Activated T-cell treated with anti-CD3 and anti-CD28 coated beads, Interleukin-2, amount 50 U/mL, for 72 hours (primary cell): ENCODE measurements at places on chromosomes 5 and 9. TPM values are rescaled to one million over a fixed set of nuclear protein-coding genes. Genes with fewer than 3 reads are reported as not detected.

DNA sequence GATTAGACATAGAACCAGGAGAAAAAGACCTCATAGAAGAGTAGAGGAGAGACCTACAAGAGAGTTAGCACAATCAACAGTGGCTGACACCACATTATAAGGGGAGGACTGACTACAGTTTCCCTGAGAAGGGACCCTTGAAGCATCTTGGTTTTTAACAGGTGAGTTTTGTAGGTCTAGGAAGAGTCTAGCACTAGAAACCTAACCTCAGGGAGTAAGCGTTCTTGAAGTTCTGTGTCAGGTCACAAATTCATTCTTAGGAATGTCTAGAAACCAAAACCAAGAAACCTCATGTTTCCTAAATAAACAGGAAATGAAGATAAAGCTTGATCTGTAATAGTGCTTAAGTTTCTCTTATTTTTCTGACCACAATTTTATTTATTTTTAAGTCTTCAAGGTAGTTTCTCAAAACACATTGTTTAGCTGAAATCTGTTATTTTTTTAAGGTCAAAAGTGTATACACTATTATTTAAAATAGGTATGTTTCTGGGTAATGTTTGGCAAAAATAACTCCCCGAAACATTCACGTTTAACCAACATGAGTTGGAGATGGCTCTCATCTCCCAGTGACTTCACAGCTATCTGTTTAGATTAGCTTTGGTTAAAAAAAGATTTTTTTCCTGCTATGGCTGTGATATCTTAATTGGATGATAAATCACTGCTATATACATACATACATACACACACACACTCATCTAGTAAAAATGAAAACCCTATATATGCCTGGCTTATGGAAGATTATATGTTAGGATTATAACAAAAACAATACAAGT lies 37.1 kb downstream of the MAP3K1 start:
- H3K27ac ChIP-seq = peak overlapping the region; percentile 40
- H3K36me3 ChIP-seq = no peaks in the 10 kb centered on the region
- H3K4me1 ChIP-seq = peaks cover 77% of the 10 kb centered on the region
- DNase-seq = no peak
- no peaks in the 10 kb centered on the region for H3K27me3 ChIP-seq
- no peak overlapping the region for H3K4me3 ChIP-seq

- no peaks in the 10 kb centered on the region for H3K4me1 ChIP-seq
- no peak overlapping the region for H3K4me3 ChIP-seq
- H3K36me3 ChIP-seq = no peaks in the 10 kb centered on the region
Observed at GRCh38 chr5:42217791-42218190, 205.4 kb upstream of the GHR start.

GRCh38 chr9:4389755-4390154 lies 89.9 kb upstream of the GLIS3 start:
- H3K4me1 ChIP-seq = no peaks in the 10 kb centered on the region
- no peaks in the 10 kb centered on the region for H3K36me3 ChIP-seq
- no peak overlapping the region for H3K4me3 ChIP-seq
- no peak for DNase-seq

- no peak overlapping the region for H3K4me3 ChIP-seq
- H3K27me3 ChIP-seq = no peaks in the 10 kb centered on the region
- H3K36me3 ChIP-seq = no peaks in the 10 kb centered on the region
- no peak for DNase-seq
- no peaks in the 10 kb centered on the region for H3K4me1 ChIP-seq
- H3K27ac ChIP-seq = no peak overlapping the region
Observed at GRCh38 chr9:78807286-78807685, 510.4 kb downstream of the PSAT1 start.

DNA sequence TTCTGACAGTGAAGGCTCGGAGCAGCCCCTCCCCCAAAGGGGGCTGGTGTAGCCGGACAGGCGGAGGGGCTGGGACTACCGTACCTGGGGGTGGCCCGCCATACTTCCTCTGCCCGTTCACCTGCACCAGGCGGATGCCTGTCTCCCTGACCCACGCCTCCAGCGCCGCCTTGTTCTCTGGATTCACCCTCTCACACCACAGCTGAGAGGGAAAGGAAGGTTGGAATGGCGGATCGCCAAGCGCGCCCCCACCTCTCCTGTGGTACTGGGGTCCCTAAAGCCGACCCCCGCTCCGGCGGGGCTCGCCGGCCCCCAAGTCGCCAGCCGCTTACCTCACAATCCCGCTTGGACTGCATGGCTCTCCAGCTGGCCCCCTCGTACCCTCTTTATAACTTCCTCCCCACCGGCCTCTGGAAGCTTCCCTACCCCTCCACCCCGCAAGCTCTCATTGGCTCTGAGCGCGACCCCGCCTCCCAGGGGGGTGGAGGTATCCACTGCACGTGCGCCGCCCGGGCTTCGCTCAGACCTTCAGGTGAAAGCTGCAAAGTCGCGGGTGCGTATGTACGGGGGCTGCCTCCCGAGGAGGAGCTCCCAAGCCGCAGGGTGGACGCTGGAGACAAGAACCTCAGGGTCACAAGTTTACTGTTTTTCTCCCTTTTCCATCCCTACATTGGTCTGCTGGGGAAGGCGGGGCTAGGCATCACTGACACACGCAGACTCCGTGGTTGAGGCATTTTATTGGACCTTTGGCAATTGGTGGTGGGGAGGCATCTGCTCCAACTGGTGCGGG lies at the start of gene DND1:
Gene DND1, minus strand, starts transcription at position 390 of the 790 bp plus-strand sequence. Its CDS starts 34 bp downstream, at position 356.
- H3K36me3 ChIP-seq = peaks cover 1% of the 10 kb centered on the region
- H3K4me3 ChIP-seq = no peak within 1 kb of the TSS
- H3K4me1 ChIP-seq = no peaks in the 10 kb centered on the region
- DNase-seq = no peak
- no peak within 1 kb of the TSS for H3K27ac ChIP-seq

GRCh38 chr5:96110300-96110699 lies 148.6 kb upstream of the ELL2 start:
- no peak overlapping the region for H3K4me3 ChIP-seq
- H3K36me3 ChIP-seq = peaks cover 1% of the 10 kb centered on the region
- H3K27me3 ChIP-seq = peaks cover 6% of the 10 kb centered on the region
- DNase-seq = no peak
- peaks cover 42% of the 10 kb centered on the region for H3K4me1 ChIP-seq

The PRRX2 gene
- total RNA-seq = 3.3 TPM

DNA sequence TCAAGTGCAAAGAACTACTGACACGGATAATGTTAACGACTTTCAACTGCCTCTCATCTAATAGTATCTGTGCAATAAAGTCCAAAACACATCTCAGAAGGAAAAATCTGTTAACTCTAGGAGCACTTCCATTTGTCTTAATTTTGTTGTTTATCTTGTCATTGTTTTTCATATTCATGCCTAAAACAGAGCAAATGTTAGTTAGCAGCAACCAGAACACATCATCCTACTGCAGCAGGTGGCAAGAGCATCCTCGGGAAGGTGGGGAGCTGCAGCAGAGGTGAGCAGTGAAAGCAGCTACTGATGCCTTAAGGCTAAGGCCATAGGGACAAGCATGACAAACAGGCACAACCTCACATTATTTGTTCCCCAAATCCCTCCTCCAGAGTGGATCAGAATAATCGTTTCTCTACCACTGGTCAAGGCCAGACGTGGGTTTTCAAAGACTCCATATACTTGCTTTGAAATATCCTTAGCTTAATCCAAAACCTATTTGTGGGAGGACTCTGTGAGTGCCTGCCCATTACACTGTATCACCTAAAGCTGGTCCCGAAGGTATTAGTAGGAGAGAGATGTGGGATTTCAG lies 1.0 kb downstream of the HMGCS1 start:
- H3K27me3 ChIP-seq = no peaks in the 10 kb centered on the region
- H3K36me3 ChIP-seq = peaks cover 20% of the 10 kb centered on the region
- no peak for DNase-seq
- peak overlapping the region; percentile 74 for H3K27ac ChIP-seq

DNA sequence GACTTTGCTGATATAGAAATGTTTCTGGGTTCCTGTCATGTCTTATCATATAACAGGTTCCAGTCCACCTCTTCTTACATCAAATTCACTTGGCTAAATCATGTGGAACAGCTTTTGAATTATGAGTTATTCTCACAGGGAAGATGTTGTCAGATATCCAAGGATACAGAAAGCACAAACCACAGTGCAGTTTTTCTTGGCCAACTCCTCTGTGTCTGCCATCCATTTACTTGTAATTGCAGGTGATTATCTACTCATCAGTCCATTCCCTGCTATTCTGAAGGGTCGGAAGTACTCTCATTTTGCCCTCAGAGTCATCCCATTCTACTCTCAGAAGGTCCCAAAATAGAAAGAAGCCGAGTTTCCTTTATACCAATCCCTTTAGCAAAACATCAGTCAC lies 10.0 kb downstream of the MARCHF11 start:
- no peak for DNase-seq
- H3K36me3 ChIP-seq = no peaks in the 10 kb centered on the region
- H3K27ac ChIP-seq = no peak overlapping the region
- no peaks in the 10 kb centered on the region for H3K4me1 ChIP-seq
- no peak overlapping the region for H3K4me3 ChIP-seq

The HAVCR2 gene
- 30.2 TPM for total RNA-seq

GRCh38 chr9:104927912-104928740 lies at the start of gene ABCA1:
Gene ABCA1 (minus strand): TSS chr9:104928155. CDS start chr9:104903679, 24,476 bp downstream.
- H3K27ac ChIP-seq = peak within 1 kb of the TSS; percentile 81
- peak; percentile 85 for DNase-seq
- peaks cover 3% of the 10 kb centered on the region for H3K36me3 ChIP-seq
- peak within 1 kb of the TSS; percentile 96 for H3K4me3 ChIP-seq

- H3K36me3 ChIP-seq = no peaks in the 10 kb centered on the region
- no peak overlapping the region for H3K4me3 ChIP-seq
- DNase-seq = no peak
- H3K27me3 ChIP-seq = no peaks in the 10 kb centered on the region
- no peaks in the 10 kb centered on the region for H3K4me1 ChIP-seq
Observed at GRCh38 chr9:134678206-134678605, 36.6 kb downstream of the COL5A1 start.
